BJ (cell line): ENCODE measurements at places on chromosomes 11 and 22. TPM values are rescaled to one million over a fixed set of nuclear protein-coding genes. Genes with fewer than 3 reads are reported as not detected.

Gene DNHD1
- polyA plus RNA-seq = 2.3 and 3.1 TPM in 2 replicates

Gene OR10D3
- not detected in 2 replicates for polyA plus RNA-seq

DNA sequence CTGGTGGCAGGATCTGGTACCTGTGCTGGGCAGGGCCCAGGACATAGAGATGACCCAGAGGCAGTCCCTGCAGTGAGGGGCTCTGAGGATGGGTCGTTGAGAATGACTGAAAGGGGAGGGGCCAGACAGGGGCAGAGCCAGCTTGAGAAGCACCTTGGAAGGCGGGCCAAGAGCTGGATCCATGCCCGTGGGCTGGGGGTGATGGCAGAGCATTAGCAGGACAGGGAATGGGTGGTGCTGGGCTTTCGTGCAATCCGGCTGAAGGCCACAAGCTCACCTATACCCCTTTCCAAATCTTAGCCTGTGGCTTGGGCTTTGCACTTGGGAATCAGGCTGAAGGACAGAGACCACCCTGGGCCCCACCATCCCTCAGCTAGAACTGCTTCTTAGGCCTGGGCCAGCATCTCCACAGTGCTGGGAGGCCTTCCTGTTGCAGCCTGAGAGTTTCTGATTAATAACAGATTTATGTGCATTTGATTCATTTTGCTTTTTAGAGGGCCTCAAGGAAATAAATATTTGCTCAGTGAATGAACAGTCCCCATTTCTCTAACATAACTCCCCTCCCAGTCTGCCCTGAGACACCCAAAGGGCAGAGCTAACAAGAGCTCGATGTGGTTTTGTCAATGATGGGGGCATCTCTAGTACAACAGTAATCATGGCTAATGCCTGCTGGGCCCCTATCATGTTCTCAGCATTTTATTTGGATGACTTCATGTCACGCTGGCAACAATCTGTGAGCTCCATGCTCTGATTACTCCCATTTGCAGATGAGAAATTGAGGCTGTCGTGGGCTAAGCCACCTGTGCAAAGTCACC lies 39.3 kb downstream of the RIBC2 start:
- DNase-seq = peak; percentile 67

DNA sequence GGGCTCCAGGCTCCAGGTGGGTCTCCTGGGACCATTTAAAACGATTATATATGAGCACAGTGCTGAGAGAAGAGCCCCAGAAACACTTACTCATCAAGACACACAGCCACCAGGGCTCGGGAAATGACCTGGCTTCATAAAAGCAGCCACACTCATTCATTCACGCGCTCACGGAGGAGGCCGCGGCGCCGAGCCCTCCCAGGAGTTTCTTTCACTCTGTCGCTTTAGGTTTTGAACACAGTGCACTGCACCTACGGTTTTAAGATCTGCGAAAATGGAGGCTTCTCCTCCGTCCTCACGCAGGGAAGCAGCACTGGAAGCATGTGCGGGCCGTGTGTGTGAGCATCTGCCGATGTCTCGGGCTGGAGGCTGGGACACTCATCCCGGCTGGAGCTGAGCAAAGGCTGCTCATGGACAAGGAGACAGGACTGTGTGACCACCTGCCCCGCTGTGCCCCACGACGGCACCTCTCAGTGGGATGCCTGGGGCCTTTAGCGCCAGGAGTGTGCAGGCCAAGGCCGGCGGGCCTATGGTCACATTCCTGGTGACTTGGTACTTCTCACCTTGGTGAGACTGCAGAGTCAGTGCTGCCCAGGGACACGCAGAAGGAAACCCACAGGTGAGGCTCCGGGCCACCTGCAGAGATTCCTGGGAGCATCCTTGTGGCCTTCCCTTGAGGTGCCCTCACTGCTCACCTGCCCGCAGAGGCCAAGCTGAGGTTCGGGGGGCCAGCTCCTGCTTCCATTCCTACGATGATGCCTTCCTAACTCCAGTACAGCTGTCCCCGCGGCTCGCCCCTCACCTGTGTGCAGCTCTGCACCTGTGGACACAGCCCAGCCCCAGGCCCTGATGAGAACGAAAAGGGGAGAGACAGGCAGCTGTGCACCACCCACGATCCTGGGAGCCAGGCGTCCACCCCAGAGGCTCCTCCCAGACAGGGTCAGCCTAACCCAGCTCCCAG lies 872.0 kb downstream of the BRD1 start:
- no peak for DNase-seq

Gene MMP7
- polyA plus RNA-seq = not detected in 2 replicates
